NCI-H526 treated with DMSO at 0.1 percent for 48 hours (cell line): ENCODE measurements at places on chromosomes 5 and 9.

GRCh38 chr5:91434348-91434747 lies 51.2 kb upstream of the ARRDC3 start:
- DNase-seq = no peak

- DNase-seq = no peak
These were observed 316.3 kb upstream of the PANK3 start for GRCh38 chr5:168895295-168896071.

DNA sequence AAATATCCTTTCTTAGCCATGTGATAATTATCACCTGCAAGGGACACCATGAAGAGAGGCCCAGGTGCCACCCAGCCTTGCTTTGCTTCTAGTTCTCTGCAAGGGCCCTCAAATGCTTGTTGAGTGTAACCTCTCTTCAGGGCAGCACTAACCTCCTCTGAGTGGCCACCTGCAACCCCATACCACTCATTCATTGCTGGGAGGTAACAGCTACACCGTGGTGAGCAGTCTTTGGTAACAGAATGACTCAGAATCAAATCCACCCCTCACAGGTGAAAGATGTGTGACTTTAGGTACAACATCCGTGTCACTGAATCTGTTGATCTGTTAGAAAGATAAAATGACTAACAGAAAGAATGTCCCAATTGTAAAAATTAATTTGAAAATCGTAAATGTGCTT lies 365.1 kb upstream of the TRPC7 start:
- no peak for DNase-seq

DNA sequence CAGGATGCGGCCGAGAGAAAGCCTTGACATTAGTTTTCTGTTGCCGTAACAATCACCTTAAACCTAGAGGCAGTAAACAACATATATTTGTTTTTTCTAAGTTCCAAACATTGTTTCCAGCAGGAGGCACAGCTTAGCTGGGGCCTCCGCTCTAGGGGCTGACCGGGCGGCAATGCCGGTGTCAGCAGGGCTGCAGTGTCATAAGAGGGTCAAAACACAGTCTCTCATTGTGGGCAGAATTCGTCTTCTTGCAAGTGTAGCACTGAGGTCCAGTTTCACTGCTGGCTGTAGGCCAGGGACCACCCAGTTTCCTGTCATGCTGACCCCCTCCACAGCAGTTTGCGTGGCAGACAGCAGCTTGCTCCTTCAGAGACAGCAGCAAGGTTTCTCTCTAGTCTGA lies 186.2 kb downstream of the PJA2 start:
- DNase-seq = no peak

DNA sequence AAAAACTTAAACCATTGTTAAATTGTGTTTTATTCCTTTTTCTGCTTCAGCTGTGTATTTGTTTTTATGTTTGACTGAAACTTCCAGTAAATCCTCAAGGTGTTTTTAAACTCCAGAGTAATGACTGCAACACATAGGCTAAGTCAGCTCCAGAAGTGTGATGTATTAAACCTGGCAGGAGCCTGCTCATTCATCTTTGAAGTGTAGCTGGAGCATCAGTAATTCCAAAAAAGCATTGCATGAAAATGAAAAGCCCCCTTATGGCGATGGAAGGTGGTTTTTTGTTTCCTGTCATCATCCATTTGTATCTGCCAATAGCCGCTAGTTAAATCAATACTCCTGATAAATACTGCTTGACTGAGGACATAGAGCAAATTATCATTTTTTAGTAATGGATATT lies 474.2 kb upstream of the ADAMTS16 start:
- DNase-seq = no peak

DNA sequence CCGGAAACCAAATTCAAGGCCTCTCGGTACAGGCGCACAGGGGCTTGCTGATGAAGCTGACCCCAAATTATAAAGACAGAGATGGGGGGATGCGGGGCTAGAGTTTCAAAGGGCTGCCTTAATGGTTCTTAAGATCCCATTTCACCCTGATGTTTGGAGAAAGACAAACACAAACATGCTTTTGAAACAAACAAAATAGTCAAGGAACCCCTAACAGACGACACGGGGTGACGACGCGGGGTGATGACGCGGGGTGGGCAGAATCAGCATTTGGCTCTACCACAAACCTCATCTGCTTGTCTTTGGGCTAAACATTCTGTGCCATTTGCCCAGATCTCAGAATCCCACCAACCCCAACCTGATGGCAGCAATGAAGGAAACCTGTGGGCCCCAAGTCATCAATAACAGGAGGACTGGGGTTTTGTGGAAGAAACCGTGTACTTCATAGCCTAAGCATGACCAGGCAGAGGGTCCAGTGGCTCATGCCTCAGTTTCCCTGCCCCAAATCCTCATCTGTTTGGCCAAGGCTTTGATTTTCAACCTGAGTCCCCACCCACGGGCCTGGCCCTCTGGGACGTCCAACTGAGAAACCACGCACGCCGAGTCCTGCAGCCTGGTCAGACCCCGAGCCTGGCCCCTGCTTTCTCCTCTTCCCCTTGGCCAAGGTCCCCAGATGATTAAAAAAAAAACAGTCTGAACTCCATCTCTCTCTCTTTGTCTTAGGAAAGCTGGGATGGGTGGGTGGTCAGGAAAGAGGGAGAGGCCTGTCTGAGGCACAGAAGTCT lies 148.5 kb downstream of the COL23A1 start:
- DNase-seq = no peak

GRCh38 chr5:54632131-54632701 lies 114.7 kb downstream of the SNX18 start:
- DNase-seq = no peak

DNA sequence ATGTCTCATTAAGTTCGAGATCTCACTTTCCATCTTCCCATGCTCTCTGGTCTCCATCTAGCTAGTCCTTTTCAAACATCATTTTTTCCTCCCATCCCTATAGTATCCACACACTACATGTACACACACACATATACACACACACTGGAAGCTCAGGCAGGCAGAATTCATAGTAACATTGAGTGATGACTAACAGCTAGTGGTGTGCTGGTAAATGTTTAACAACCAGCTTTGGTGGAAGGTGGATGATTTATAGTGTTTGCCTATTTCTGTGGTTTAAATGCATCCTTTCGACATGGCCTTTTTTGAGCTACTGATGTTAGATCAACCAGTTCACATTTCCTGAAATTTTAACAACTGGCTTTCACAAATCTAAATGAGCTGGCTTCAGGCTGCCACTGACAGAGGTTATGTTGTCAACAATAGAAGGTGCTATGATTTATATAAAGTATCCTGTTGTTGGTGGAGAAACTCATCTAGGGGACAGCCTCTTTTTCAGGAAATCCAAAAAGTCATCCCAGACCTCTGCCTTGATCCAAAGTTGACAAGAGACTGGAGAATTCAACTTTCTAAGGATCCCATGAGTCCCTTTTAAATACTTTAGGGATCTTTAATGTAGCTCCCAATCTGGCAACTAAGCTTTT lies 117.8 kb downstream of the CCDC192 start:
- DNase-seq = no peak

- no peak for DNase-seq
These were observed 24.0 kb upstream of the TNIP1 start for GRCh38 chr5:151104795-151105194.

GRCh38 chr5:53917095-53917494 lies 356.7 kb downstream of the NDUFS4 start:
- DNase-seq = no peak

- no peak for DNase-seq
These were observed 120.2 kb downstream of the ENTREP1 start for GRCh38 chr9:69445251-69445650.

- DNase-seq = no peak
These were observed 11.7 kb downstream of the NSG2 start for GRCh38 chr5:174057206-174057605.

DNA sequence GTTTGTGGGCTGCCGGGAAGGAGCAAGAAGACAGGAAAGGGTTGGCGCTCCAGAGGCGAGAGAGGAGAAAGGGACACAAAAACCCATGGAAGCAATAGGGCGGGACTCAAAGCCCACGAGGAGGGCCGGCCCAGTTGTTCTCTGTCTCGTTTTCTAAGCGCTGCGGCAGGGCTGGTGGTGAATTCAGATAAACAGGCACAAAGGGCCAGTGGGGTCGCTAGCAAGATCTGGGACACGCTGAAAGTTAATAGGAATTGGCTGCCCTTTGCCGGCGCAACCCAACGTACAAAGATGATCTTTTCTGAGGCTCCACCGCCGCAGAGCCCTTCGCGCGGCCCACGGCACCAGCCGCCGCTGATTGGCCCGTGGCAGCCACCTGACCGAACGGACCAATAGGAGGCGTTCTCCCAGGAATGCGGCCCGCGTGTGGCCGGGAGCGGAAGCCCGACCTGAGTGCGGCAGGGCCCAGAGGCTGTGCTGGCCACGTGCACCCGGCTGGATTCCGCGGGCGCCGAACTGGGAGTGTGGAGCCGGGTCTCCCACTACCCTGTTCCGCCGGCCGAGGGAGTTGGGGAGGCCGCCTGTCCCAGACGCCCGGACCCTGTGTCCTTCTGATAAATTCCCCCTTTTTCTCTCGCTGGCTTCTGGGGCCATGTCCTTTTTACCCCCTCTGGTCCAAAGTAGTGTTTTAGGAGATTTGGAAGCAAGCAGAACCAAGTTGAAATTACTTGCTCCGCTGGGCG lies 16.8 kb upstream of the NSD1 start:
- DNase-seq = no peak

GRCh38 chr9:24035816-24036215 lies 209.8 kb upstream of the ELAVL2 start:
- DNase-seq = no peak

DNA sequence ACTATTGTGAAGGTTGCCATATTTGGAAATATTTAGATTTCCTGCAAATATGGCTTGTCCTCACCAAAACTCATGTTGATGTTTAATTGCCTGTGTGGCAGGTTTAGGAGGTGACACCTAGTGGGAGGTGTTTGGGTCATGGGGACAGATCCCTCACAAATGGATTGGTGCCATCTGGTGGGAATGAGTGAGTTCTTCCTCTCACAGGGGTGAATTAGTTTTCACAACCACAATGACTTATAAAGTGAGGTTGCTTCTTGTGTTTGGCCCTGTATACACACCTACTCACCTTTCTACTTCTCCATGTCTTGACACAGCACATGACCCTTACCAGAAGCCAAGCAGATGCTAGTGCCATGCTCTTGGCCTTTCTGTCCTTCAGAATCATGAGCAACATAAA lies 41.1 kb downstream of the ISOC1 start:
- no peak for DNase-seq

GRCh38 chr9:34380034-34380510 lies 3.4 kb upstream of the MYORG start:
- no peak for DNase-seq

- no peak for DNase-seq
These were observed 1666.9 kb upstream of the WWC1 start for GRCh38 chr5:166624573-166624972.
